ENCODE measurements at places on chromosomes 12 and 14. TPM values are rescaled to one million over a fixed set of nuclear protein-coding genes. Genes with fewer than 3 reads are reported as not detected.

The FOXM1 gene
- total RNA-seq: 16.5 TPM

The RAD9B gene
- total RNA-seq: 0.25 TPM

The PKP2 gene
- total RNA-seq: 13.8 TPM

The HOXC10 gene
- not detected for total RNA-seq

The EPYC gene
- total RNA-seq: not detected

The ST8SIA1 gene
- total RNA-seq: 0.07 TPM

The C3AR1 gene
- 0.28 TPM for total RNA-seq

The UBE3B gene
- 49.3 TPM for total RNA-seq

The GLT1D1 gene
- total RNA-seq: not detected

The DEPDC4 gene
- total RNA-seq: 0.20 TPM

GRCh38 chr12:93536766-93537488 is 35.5 kb upstream of the SOCS2 start:
- no peak for DNase-seq

GRCh38 chr14:74472601-74473000 is 20.5 kb downstream of the NPC2 start:
- DNase-seq: no peak

DNA sequence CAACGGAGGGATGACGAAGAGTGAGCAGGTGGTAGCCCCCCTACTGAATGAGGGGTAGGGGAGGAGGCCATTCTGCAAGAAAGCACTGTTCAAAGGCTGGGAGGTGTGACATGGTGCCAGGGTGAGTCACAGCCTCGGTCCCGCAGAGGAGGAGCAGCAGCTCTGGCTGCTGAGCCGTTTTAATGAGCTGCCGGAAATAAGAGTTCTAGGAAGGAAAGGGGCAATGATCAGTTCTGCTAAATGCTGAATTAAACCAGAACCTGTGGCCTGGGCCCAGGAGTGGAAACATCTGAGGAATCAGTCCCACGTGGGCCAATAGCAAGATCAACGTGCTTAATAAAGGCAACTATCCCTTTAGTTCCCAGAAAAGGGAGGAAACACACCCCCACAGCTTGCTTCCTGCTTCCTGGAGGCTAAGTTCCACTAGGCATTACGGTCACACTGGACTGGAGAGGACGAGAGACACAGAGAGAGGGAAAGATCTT is 3.6 kb downstream of the ABCD4 start:
- peak; percentile 36 for DNase-seq

GRCh38 chr12:7496451-7496850 is 7.1 kb downstream of the CD163 start:
- DNase-seq: no peak

GRCh38 chr14:93132472-93133065 is 16.8 kb upstream of the ITPK1 start:
- DNase-seq: no peak

GRCh38 chr14:53953002-53953827 is 3.4 kb downstream of the BMP4 start:
- peak; percentile 72 for DNase-seq

- no peak for DNase-seq
These were observed 212.9 kb downstream of the DPF3 start for GRCh38 chr14:72680853-72681640.

DNA sequence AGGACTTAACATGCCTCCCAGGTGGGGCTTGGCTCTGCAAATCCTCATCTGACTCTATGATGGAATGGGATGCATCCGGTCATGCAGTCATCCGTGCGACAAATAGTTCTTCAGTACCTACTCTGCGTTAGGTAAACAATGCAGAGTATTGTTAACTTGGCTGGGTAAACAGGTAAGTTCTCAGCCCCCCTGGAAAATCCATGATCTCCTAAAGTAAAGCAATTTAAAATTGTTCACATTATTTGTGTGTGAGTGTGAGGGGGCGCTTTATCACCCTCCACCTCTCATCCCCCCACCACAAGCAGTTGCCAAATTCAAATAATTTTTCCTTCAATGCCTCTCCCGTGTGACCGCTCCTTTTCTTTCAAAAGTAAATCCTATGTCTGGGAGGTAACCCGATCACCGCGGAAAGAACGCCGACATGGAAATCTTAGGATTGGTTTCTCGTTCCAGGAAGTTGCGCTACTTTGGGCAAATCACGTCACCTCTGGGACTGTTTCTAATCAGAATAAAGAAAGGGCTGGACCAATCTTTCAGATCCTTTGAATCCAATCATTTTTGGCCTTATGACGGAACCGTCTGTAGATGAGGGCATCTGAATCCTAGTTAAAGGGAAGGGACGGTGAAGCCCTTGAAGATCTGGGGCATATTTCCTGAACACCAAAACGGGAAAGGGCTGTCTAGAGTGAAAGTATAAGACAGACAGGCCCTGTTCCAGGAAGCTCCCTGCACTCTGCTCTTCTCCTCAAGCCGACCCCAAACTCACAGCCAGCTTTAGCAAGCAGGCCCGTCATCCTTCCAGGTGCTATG is 44.0 kb upstream of the SINHCAF start:
- DNase-seq: peak; percentile 8

DNA sequence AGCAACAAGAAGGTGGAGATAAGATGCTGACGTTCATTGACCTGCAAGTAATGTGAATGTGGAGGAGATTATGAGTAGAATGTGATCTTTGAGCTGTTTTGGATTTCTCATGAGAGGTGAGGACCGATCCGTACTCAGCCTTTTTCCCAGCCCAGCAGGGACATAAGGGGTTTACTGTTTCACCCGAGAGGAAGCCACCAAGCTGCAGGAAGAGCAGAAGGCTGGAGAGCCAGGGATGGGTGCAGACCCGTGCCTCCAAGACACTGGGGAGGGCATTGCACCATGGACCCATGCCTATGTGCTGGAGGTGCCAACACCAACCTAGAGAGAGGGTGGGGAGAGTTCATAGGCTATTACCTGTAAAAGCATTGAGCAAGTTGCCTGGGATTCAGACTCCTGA is 206.0 kb upstream of the DIO3 start:
- DNase-seq: no peak

- no peak for DNase-seq
These were observed 27.4 kb downstream of the PPM1H start for GRCh38 chr12:62907561-62907960.

- DNase-seq: no peak
These were observed 138.2 kb downstream of the NUAK1 start for GRCh38 chr12:106000382-106001104.

DNA sequence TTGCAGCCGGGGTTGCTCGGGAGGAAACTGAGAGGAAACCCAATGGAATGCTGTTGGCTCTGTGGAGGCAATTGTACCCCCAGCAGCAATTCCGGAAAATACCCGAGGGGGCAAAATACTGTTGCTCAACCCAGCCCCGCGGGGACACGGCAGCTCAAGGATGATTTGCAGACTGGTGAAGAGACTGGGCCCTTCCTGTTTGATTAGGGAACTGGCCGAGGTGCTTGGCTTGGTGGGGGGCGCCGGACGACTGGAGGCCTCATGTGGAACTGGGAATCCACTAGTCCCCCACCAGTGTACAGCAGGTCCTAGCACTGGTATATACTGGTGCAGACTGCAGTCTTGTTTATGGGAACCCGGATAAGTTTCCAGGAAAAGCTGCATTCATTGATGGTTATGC is 10.3 kb upstream of the RNASE12 start:
- DNase-seq: no peak

- DNase-seq: no peak
These were observed 255.2 kb upstream of the NAV3 start for GRCh38 chr12:77575376-77575919.

- DNase-seq: no peak
These were observed 1.1 kb downstream of the AJUBA start for GRCh38 chr14:22981090-22981875.

- no peak for DNase-seq
These were observed 10.9 kb upstream of the PIK3C2G start for GRCh38 chr12:18250313-18250916.

GRCh38 chr12:11764837-11765236 is 115.4 kb downstream of the ETV6 start:
- no peak for DNase-seq

- DNase-seq: no peak
These were observed 1.7 kb upstream of the DNAH10 start for GRCh38 chr12:123760267-123760938.

DNA sequence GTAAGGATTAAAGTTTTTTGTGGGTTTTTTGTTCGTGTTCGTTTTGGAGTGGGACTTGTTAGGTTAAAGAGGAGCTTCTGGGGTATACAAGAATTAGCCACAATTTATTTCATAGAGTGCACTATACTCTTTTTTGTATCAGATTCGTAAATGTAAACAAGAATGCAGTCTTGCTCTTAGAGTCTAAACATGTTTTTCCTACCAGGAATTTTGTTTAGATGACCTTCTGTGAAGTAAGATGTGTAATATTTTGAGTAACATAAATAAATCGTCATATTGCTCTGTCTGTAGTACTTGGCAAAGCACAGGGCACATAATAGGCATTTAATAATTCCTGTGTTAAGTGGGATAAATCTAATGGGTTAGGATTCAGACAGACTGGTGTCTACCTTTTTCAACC is 9.6 kb downstream of the CNOT2 start:
- no peak for DNase-seq

DNA sequence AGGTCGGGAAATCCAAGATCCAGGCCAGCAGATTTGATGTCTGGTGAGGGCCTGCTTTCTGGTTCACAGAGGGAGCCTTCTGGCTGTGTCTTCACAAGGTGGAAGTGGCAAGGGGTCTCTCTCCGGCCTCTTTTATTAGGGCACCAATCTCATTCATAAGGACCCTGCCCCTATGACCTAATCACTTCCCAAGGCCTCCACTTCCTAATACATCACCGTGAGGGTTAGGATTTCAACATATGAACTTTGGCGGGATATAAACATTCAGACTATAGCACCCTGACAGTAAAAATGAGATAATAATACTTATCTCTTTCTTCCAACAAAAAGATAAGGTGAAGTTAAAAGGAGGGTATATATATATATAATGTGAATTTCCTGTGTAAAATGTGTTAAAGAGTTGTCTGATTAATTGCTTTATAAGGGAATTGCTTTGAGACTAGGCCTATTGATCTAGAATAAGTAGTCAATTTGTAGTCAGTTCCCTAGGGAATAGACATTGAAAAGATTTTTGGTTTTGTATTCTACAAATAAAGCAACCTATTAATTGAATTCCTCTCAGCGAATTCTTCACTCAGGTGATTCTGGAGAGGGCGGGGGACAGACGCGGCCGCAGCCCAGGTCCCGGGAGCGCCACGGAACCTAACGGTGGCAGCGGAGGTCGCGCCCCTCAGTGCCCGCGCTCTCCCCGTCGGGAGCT is 516 bp upstream of the LGALS3 start:
- DNase-seq: no peak

DNA sequence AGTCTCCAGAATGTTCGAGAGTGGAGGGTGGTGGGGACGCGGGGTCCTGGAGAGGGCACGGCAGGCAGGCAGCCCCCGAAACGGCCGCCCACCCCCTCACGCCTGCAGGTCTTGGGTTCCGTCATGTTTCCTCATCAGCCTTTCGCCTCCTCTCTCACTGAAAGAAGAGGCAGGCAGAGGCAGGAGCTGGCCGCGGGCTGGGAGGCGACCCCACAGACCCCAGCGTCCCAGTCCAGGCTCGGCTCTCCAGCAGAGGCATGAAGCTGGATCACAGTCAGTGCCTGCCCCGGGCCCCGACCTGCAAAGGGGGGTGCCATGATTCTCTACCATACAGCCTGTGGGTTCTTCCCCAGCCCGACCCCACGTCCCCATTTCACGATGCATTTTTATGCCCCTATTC is 13.4 kb downstream of the GALNT9 start:
- no peak for DNase-seq

DNA sequence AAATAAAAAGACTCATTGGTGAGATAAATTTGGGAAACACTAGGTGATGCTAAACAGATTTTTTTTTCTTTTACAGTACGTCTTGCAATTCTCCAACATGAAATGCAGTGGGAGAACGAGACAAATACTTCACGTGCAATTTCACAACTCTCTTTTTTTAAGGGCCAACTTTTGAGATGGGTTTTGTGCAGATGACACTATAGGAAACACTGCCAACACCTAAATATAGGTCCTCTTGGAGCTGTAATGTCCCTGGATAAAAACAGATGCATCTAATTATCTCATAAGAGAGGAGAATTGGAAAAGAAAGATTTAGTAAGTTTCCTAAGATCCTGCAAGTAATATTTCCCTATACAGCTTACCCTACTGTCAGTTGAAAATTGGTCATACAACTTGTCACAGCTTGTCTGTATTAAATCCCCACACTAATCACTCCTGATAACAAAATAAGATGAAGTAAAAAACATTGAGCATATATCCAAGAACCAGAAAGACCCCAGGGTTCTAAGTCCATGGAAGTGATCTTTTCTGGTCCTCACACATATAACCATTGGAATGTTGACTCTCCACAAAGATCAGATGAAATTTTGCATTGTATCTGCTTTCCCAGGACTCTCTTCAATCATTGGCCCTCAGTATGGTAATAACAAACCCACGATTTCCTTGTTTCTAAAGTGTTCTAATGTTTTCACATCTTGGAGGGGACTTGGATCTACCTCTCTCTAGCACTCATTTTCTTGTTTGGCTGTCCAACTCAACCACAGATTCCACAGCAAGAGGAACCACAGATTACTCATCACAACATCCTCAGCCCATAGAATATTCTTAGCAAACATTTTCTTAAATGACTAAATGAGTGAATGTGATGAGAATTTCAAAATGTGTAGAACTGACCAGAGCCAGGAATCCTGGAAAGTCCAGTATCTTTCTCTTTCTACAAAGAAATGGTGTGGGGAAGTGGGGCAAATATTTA is 769.4 kb upstream of the USP15 start:
- DNase-seq: no peak

DNA sequence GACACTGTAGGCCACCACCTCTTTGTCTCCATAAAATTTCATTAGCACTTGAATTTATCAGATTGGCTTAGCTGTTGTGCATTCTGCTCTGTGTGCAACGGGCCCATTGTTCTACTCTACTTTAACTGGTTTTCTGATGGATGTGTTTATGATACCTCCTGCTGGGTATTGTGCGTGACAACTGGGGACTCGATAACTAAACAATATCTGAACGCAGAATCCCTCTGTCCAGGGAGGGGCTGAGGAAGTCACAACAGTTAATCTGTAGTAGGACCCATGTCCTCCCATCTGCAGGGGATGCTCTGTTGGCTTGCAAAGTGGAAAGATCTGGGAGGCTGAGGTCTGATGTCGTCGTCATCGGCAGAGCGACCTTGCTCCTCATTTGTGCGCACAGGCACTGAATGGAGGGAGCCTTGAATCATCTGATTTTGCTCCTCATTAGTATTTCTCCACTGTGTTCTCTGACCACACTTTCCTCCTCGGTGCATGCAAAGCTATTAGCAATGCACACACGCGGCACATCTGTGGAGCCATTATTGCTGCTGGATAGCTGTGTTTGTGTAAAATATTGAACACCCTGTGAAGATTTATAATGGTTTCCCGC is 422.5 kb downstream of the NRXN3 start:
- DNase-seq: no peak

DNA sequence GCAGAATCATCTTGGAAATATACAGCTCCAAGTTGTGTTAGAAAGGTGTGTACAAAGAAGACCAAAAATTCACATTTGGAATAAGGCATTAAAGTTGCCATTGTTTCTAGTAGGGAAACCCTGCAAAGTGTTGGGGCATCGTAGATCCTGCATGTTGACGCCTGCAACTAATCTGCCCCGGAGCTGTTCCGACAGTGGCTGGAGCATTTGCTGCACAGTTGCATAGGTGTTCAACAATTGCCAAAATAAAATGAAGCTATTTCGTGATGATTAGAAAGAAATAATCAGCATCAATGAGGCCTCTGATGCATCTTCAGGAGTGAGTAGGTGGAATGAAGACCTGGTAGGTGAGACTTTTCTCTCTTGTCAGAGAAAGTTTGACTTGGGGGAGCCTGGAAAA is 47.3 kb downstream of the DAD1 start:
- DNase-seq: no peak

All from pulmonary artery endothelial cell (primary cell).